ENCODE measurements at places on chromosomes 4 and X.

DNA sequence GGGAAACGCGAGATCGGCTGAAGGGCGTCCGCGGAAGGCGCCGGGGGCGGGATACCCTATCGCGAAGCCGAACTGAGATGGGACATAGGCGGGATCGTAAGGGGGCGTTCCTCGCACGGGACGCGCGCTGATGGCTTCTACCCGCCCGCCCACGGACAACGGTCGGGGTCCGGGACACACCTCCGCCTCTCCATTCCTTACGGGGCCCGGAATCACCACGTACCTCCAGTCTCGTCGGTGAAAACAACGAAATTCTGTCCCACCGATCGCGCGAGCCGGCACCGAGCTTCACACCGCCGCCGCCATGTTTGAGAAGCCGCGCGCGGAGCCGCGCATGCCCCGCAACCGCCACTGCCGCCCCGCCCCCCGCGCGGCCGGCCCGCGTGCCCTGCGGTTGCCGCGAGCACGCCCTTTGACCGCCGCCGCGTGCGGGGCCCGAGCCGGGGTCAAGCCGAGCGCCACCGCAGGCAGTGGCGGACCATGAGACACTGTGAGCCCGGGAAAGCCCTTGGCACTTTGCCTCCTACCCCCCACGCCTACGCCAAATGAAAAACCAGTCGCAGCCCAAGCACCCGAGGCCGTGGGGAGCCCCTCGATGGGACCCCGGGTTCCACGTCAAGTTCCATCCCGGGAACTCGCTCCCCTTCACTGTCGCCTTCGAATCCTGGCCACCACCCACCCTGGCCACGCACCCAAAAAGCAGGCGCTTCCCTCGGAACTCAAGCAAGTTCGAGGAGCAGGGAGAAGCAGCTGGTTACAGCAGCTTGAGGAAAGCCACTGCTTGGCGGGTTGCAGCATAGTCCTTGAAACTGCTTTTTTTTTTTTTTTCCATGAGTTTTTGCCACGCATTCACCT lies at the start of gene SCML2:
TSS of gene SCML2 (minus strand) at position 320 of the 855 bp plus-strand sequence. CDS start 20,617 bp downstream, outside the sequence.
- DNase-seq, result no peak

GRCh38 chr4:129248621-129249020 lies 152.7 kb downstream of the C4orf33 start:
- DNase-seq, result no peak

- no peak for DNase-seq
Measured at GRCh38 chrX:100247826-100248225, 162.2 kb downstream of the PCDH19 start.

- DNase-seq, result no peak
Measured at GRCh38 chr4:180993244-180993836, 1249.9 kb upstream of the TENM3 start.

- DNase-seq, result no peak
Measured at GRCh38 chr4:172489861-172490260, 676.7 kb downstream of the GALNTL6 start.

DNA sequence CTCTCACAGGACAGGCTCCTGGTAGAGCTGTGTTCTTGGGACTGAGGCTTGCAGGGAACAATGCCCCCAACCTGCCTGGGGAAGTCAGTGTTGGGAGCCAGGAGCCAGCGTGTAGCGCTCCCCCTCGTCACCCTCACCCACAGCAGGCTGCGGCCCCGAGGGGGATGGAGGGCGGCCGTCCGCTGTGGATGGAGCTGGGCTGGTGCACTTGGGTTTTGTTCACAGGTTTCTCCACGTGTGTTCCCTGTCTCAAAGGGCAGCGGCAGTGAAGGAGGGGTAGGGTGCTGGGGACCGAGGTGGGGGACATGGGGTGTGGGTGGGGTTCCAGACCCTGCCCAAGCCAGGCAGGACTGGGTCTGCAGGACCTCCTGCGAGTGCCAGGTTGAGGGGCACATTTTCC lies 69.1 kb downstream of the RGS12 start:
- DNase-seq, result no peak

DNA sequence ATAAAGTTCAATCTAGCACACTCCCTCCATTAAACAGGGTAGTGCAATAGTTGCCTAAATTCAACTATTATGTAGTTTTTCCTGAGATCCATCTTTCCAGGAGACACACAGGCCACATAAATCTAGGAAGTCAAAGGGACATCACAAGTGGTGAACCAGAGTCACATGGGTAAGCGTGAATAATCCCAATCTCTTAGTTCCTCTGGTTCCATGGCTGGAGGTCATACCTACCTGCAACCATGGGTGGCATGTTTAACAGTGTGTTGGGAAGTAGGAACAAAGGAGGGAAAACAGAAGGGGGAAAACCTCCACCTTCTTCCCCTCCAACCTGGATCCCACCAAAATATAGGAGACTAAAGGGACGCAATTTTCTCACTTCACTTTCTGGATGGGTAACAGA lies 2651.6 kb downstream of the ARAP2 start:
- no peak for DNase-seq

- no peak for DNase-seq
Measured at GRCh38 chr4:34851411-34851810, 1392.9 kb downstream of the ARAP2 start.

DNA sequence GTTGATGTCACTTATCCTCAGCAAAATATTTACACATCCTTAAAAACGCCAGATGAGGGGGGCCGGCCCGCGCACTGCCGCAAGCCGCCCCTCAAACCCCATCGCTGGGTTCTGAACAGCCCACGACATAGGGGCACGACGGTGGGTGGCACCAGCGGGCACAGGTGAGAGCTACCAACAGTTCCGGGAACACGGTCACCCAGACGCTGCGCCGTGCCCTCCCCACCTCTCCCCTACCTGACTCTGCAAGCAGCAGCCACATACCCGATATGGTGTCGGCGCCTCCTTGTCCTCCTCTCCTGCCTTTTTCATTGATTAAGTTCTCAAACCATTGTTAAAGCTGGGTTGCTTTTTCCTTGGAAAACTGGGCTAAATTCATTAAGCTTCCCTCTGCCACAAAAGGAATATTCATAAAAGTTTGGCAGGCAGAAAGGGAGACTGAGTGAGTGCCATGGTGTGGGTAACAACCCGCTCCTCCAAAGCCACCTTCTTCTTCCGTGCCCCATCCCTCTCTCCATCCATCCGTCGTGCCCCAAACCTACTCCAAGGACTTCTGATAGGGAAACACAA lies 1.4 kb downstream of the RAI2 start:
- DNase-seq, result no peak

- no peak for DNase-seq
Measured at GRCh38 chrX:37302569-37302968, 46.6 kb upstream of the PRRG1 start.

DNA sequence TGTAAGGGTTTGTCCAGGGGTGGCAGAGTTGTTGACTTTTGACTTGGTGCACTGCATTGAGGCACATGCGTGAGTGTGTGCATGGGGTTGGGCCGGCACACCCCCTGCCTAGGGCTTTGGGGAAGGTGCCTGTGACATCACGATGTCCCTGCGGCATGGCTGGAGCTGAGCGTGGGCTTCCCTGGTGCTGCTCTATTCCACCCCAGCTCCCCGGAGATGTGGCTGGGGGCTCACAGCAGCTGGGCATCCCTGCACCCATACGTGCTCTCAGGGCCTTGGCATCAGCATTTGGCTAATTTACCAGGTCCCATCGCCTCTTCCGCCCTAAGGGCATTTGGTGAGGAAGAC lies 5.7 kb downstream of the PSAPL1 start:
- DNase-seq, result no peak

Measured in activated CD8-positive, alpha-beta memory T cell treated with anti-CD3 and anti-CD28 coated beads for 1 hour (primary cell).